Memory B cell (primary cell): ENCODE measurements at places on chromosomes 16 and 17.

- DNase-seq, result no peak
- H3K36me3 ChIP-seq, result no peaks in the 10 kb centered on the region
- H3K27me3 ChIP-seq, result peaks cover 14% of the 10 kb centered on the region
Measured at GRCh38 chr17:33324736-33325135, 31.6 kb upstream of the ASIC2 start.

- H3K27me3 ChIP-seq, result no peaks in the 10 kb centered on the region
- no peak overlapping the region for H3K4me3 ChIP-seq
- H3K36me3 ChIP-seq, result peaks cover 8% of the 10 kb centered on the region
- DNase-seq, result no peak
- no peak overlapping the region for H3K27ac ChIP-seq
Measured at GRCh38 chr17:19248928-19249574, 11.9 kb downstream of the EPN2 start.

DNA sequence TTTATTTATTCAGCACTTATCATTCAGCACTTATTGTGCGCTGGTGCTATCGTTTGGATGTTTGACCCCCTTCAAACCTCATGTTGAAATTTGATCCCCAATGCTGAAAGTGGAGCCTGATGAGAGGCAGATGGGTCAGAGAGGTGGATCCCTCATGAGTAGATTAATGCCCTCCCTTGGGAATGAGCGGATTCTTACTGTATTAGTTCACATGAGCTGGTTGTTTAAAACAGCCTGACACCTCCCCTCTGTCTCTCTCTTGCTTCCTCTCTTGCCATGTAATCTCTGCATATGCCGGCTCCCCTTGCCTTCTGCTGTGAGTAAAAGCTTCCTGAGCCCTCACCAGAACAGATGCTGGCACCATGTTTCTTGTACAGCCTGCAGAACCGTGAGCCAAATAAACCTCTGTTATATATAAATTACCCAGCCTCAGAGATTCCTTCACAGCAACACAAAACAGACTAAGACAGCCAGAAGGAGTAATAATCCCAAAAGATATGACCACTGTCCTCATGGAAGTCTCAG is 111.1 kb downstream of the CACNG3 start:
- peaks cover 14% of the 10 kb centered on the region for H3K27me3 ChIP-seq
- no peaks in the 10 kb centered on the region for H3K4me1 ChIP-seq
- H3K27ac ChIP-seq, result no peak overlapping the region
- DNase-seq, result no peak
- no peaks in the 10 kb centered on the region for H3K36me3 ChIP-seq
- H3K4me3 ChIP-seq, result no peak overlapping the region

- H3K27ac ChIP-seq, result peak overlapping the region; percentile 96
- peaks cover 11% of the 10 kb centered on the region for H3K4me1 ChIP-seq
- peak; percentile 9 for DNase-seq
- H3K36me3 ChIP-seq, result peaks cover 3% of the 10 kb centered on the region
- H3K27me3 ChIP-seq, result no peaks in the 10 kb centered on the region
Measured at GRCh38 chr16:57446531-57447185, 527 bp downstream of the CIAPIN1 start.

- H3K36me3 ChIP-seq, result no peaks in the 10 kb centered on the region
- no peak overlapping the region for H3K4me3 ChIP-seq
- H3K27ac ChIP-seq, result no peak overlapping the region
- H3K4me1 ChIP-seq, result peaks cover 13% of the 10 kb centered on the region
- DNase-seq, result no peak
Measured at GRCh38 chr16:2426941-2427361, 2.3 kb upstream of the CCNF start.

- peaks cover 12% of the 10 kb centered on the region for H3K36me3 ChIP-seq
- peaks cover 21% of the 10 kb centered on the region for H3K4me1 ChIP-seq
- peak overlapping the region; percentile 46 for H3K27ac ChIP-seq
- no peaks in the 10 kb centered on the region for H3K27me3 ChIP-seq
- no peak for DNase-seq
- no peak overlapping the region for H3K4me3 ChIP-seq
Measured at GRCh38 chr16:14097182-14097959, 26.3 kb downstream of the MRTFB start.

- H3K4me3 ChIP-seq, result no peak overlapping the region
- no peak for DNase-seq
- H3K36me3 ChIP-seq, result no peaks in the 10 kb centered on the region
- no peak overlapping the region for H3K27ac ChIP-seq
Measured at GRCh38 chr17:83125515-83126274, 46.3 kb downstream of the METRNL start.
